D721Med (cell line): ENCODE measurements at places on chromosomes 13 and 19.

DNA sequence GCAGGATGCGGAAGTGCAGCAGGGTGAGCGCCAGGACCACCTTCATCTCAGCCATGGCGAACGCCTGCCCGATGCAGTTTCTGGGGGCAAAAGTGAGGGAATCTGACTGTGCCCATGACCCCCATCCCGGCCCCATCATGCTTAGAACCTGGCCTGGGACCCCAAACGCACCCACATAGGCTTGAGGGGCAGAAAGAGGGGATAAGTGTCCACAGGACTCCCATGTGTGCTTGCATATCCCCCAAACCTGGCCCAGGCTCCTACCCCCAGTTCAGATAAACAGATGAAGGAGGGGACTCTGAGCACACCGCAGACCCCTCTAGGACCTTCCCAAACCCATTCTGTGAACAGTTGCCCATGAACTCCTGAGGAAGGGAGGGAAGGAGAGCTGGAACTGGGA, 16.0 kb upstream of the CYP4F2 start:
- no peak for DNase-seq

DNA sequence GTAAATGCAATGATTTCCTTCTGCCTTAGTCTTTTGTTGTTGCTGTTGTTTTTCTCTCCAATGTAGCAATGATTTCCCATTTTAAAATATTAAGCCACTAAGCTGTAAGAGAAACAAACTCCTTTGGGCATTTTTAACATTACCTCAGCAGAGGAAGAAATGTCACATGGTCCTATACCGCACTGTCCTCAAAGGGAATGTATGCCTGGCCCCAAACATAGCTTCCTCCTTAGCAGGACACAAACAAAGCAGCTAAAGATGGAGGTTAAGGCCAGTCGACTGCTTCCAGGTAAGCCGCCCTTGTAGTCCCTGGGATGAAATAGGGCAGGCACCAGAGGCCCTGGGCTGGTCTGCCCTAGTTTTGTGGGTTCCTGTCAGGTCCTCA, 249.0 kb downstream of the TSHZ3 start:
- DNase-seq, result no peak

DNA sequence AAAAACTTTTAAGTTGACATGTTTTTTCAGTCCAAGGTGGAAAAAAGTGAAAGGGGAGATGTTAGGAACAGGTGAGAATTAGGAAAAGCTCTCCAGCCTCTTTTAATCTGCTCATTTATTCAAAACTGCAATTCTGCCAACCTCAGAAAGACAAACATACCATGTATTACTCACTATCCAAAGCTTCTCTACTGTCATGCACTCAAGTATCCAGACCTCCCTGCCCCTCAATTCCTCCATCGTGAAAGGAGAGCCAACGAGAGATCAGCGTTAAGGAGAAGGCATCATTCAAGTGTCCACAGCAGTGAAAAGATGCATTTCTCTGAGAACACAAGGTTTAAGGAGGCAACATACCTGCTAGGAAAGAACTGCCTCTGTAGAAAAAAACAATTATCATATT, 24.5 kb downstream of the DIAPH3 start:
- DNase-seq, result no peak

DNA sequence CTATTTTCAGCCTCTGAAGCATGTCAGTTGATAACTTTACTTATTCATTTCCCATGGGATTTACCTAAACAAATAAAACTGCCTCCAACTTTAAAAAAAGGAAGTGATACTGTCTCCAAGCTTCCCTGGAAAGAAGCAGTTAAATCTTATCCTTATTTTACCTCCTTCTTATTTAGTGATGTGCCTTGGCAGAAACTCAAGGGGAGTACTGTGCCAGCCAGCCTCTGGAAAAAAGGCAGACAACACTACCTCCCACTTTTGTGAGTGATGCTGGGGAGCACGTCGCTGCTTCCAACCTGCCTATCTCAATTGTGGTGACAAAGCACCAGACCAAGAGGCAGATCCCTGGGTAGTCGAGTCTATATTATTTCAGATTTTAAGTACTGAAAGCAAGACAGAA, 765.6 kb downstream of the DIAPH3 start:
- DNase-seq, result no peak

DNA sequence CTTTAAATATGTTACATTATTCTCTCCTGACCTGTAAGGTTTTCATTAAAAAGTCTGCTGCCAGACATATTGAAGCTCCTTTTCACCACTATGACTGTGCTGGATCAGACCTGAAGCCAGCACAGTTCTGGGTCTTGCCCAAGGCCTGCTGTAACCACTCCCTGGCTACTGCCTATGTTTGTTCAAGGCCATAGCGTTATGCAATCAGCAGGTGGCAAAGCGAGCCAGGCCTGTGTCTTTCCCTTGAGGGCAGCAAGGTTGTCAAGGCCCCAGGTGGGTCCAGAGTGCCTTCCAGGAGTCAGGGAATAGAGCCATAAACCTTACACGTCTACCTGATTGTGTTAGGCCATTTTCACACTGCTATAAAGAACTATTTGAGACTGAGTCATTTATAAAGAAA, 496.8 kb upstream of the PCDH9 start:
- no peak for DNase-seq

DNA sequence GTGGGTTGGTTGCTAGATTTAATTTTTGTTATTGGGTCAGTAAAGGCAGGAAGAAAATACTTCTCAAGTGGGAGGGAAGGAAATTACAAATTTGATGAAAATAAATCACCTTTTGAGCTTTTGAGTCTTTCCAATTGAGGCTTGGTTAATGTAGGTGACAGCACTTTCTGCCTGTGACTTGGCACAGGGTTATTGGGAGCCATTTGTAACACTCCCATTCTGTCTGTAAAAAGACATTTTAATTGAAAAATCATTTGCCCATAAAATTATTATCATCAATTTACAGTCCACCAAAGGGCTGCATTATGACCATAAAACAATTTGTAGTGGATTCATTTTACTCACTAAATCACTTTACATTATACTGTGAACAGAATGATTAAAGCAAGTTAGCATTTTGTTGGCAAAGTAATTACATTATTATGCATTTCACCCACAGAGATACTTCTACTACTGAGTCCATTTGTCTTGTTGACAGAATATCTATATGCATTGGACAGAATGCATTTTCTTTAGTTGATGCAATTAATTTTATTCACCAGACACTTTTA, 974.6 kb downstream of the UQCRFS1 start:
- no peak for DNase-seq

- DNase-seq, result no peak
These were observed 88.4 kb upstream of the TPP2 start for GRCh38 chr13:102508411-102508810.

GRCh38 chr19:12786141-12786870, 5.0 kb upstream of the JUNB start:
- DNase-seq, result no peak

DNA sequence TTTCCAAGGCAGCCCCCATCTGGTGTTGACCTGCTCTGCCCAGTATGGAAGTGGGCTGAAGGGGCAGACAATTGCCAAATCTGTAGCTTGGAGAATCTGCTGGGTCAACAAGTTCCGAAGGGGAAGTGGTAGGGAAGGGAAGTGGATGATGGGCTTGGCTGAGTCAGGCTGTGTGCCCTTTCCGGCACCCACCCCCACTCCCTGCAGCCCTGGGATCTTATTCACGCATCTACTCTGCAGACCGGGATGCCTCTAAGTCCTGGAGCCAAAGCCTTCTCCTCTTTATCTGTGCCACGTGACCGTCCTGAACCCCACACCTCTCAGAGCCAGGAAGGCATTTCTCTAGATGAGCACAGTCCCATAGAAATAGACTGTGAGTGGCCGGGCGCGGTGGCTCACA, 7.5 kb upstream of the C5AR2 start:
- no peak for DNase-seq

DNA sequence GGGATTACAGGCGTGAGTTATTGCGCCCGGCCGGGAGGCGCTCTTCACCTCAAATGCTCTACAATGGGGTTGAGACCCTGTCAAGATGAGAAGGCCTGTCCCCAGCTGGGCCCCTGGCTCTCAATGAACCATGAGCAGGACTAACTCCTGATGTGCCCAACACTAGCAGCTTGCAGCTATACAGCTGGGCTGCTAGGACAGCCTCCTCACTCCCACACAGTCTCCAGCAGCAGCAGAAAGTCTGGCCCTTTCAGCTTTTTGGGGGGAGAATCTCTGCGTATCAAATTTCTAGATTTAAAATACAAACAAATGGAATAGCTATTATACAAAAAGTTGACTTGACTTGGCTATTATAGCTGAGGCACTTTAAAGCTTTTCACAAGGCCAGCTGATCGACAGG, 30.2 kb downstream of the TMTC4 start:
- DNase-seq, result no peak

GRCh38 chr13:44197791-44198770, 175.5 kb upstream of the SERP2 start:
- DNase-seq, result no peak
